ENCODE measurements at places on chromosomes 2 and 18.

- DNase-seq = no peak
Observed at GRCh38 chr2:43128559-43128955, 97.8 kb downstream of the ZFP36L2 start.

DNA sequence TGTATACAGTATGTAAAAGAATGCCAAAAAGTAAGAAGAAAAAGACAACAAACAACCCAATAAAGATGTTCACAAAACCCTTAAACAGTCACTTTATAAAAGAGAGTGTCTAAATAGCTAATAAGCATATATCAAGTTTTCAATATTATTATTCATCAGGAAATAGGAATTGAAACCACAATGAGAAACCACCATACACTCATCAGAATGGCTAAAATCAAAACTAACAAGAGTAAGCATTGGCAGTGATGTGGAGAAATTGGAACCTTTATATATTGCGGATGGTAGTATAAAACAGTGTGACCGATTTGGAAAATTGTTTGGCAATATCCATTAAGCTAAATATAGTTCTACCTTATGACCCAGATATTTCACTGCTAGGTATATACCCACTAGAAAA lies 20.5 kb upstream of the TGFA start:
- DNase-seq = no peak

GRCh38 chr2:181575650-181576025 lies 81.3 kb downstream of the CERKL start:
- DNase-seq = no peak

- DNase-seq = no peak
Observed at GRCh38 chr2:173051463-173052215, 24.0 kb upstream of the MAP3K20 start.

- peak; percentile 79 for DNase-seq
Observed at GRCh38 chr2:43343573-43344304, 117.3 kb upstream of the ZFP36L2 start.

DNA sequence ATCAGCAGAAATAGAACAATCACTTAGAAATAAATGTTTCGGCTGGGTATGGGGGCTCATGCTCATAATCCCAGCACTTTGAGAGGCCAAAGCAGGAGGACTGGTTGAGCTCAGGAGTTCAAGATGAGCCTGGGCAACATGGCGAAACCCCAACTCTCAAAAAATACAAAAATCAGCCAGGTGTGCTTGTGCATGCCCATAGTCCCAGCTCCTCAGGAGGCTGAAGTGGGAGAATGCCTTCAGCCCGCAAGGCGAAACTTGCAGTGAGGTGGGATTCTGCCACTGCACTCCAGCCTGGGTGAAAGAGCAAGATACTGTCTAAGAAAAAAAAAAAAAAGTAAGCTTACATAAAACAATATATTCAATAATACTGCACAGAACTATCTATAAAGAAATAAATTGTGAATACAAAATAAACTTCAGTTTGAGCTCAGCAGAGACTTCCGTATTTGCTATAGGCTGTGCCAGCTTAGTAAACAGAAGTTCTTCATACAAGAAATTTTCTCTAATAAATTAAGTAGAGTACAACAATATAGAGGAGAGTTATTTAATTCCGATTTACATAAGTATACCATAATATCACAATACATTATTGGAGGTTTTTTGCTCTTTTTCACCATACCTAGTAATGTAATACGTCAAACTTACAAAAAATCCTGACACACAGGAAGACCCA lies 43.6 kb downstream of the SRBD1 start:
- no peak for DNase-seq

DNA sequence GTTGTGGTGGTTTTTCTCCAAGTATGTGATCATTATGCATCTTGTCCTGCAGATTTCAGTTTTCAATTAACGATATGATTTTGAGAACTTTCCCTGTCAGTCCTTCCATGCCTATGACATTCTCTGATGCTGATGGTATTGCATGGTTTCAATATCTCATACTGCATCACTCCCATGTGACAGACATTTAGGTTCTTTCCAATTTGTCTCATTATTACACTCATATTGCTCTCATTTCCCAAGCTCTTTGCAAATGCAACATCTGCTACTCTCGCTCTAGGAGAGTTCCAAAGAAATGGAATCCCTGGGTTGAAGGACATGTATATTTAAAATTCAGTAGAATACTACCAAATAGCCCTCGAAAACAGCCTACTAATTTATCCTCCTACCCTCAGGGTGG lies 125.5 kb downstream of the MARCHF4 start:
- DNase-seq = no peak

DNA sequence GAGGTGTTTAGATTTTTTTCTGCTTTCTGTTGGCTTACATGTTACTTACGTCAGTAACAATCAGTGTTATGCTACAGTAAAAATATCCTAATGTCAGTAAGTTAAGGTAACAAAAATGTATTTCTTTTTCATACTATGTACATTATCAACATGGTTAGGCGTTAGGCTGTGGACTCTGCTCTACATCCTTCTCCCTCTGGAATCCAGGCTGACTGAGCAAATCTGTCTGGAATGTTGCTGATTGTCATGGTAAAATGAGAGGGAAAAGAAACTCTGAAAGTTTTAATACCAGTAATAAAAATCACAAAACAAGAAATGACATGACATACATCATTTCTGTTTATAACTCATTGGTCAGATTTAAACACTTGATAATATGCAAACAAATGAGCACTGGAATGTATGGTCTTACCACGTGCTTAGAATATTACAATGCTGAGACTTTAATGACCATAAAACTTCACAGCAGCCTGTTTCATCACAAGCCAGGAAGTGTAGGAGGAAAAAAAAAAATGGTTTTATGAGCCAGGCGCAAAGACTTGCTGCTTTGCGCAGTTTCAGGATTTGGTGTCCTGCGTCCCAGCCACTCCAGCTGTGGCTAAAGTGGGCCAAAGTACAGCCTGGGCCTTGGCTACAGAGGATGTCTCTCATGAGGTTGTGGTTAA lies 252.4 kb downstream of the FSIP2 start:
- no peak for DNase-seq

GRCh38 chr2:35410431-35411061 lies 945.0 kb upstream of the CRIM1 start:
- peak; percentile 19 for DNase-seq

GRCh38 chr2:7899923-7900322 lies 781.9 kb upstream of the ID2 start:
- no peak for DNase-seq

DNA sequence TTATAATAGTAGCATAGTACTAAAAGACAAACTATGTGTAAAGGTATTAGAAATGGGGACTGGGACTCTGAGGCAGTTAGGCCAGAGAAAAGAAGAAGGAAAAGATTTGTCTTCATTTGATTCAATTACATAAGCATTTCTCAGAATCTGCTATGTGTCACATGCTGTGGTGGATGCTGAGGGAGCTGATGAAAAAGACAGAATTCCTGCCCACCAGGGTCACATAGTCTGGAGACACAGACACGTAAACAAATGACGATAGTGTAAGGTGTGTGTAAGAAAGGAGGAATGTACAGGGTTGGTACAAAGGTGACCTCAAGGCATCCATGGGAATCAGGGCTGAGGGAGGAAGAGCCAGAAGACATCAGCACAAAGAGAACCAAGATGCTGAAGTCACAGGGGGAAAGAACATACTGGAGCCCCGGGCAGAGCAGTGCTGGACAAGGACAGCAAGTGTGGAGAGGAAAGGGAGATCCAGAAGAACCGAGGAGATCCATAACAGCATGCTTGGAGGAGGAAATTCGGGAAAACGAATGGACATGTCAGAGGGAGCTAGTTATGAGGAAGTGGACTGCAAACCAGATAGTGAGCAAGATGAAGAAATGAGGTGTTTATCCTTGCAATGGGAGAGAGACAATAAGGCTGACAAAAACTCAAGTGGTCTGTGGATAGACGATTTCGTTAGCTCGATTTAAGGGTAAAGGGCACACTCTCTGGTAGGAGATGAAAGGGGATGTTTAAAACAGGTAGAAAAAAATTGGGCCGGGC lies 1.2 kb upstream of the MAPRE3 start:
- no peak for DNase-seq

DNA sequence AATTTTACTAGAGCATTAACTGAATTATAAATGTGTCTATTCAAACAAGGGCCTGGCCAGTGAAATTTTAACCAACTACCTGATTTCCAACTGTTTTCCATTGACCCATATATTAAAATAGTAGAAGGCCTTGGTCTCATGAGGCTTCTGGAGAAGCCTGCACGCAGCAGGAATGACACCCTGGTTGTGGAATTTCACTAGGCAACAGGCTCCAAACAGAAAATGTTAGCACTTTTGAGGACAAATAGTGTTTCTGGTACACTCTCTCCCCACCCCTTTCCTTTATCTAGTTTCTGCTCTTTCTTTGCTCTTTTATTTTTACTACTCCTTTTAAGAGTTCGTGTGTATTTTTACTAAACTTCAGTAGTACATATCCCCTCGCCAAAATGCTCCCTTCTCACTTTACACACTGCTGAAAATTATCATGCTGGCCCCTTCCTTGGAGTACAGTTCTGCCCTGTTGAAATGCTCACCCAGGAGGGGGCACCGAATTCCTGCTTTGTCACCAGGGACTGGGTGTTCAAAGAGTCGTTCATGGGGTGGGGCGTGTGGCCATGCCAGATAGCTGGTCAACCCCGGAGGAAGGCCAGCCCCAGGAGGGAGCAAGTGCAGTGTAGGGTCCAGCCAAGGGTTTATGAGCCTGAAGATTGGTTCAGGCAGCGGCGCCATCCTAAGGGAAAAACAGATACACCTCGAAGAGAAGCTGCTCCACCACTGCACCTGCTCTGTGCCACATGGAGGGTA lies 22.1 kb upstream of the COL6A3 start:
- peak; percentile 91 for DNase-seq
